ENCODE measurements at places on chromosomes 3 and 15. TPM values are rescaled to one million over a fixed set of nuclear protein-coding genes. Genes with fewer than 3 reads are reported as not detected.

DNA sequence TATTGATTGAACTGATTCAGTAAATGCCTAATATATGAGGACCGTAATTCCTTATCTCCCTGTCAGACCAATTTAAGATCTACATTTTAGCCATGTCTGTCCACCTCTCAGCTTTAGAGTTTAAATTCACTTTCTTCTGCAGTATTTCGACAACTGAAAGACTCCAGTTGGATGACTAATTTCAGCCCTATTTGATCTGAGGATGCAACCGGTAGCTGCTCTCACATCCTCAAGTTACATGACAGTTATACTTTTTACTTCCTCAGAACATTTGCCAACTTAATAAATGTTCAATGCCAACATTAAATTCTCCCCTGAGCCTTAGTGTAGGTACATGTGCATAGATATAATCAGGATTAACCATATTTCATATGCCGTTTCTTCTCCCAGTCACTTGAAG, 2.5 kb upstream of the HHLA2 start:
- H3K36me3 ChIP-seq = no peaks in the 10 kb centered on the region
- H3K27ac ChIP-seq = no peak overlapping the region
- peaks cover 5% of the 10 kb centered on the region for H3K4me1 ChIP-seq
- DNase-seq = no peak
- H3K4me3 ChIP-seq = no peak overlapping the region

AAGAB gene
- total RNA-seq = 32.0 TPM

CIB1 gene
- 53.3 TPM for total RNA-seq

CNTN3 gene
- total RNA-seq = 12.1 TPM

GRCh38 chr3:31274326-31275024, 258.2 kb upstream of the STT3B start:
- no peaks in the 10 kb centered on the region for H3K27me3 ChIP-seq
- no peaks in the 10 kb centered on the region for H3K4me1 ChIP-seq
- H3K4me3 ChIP-seq = no peak overlapping the region
- no peak for DNase-seq
- no peak overlapping the region for H3K27ac ChIP-seq

- no peaks in the 10 kb centered on the region for H3K27me3 ChIP-seq
- no peak overlapping the region for H3K27ac ChIP-seq
Observed at GRCh38 chr3:176430244-176431037, 766.8 kb downstream of the TBL1XR1 start.

UPK1B gene
- 9.0 TPM for total RNA-seq

Data from hepatocyte (in vitro differentiated cells).